Cortex of kidney (tissue), 1 donor: ENCODE measurements at places on chromosomes 7 and 10.

- DNase-seq: no peak
These were observed 25.6 kb upstream of the SH2D4B start for GRCh38 chr10:80512031-80512526.

DNA sequence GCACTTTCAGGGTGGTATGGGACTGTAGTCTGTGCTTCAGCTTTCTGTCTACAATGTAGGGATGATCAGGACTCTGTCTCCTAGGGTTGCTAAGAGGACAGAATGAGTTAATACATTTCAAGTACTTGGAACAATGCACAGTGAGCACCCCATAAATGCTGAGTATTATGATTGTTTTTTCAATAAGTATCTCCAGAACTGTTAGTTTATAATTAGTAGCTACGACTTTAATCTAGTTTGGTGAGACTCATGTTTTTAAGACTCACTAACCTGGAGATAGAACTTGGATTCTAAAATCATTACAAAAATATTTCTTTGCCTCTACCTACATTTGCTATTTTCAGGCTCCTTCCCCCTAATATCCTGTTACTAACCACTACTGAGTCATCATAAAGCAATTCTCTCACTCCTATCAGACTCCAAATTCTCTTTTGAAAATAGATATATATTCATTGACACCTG, 95.3 kb downstream of the CPED1 start:
- DNase-seq: no peak

GRCh38 chr10:47139121-47139520, 160.9 kb upstream of the GDF10 start:
- no peak for DNase-seq

DNA sequence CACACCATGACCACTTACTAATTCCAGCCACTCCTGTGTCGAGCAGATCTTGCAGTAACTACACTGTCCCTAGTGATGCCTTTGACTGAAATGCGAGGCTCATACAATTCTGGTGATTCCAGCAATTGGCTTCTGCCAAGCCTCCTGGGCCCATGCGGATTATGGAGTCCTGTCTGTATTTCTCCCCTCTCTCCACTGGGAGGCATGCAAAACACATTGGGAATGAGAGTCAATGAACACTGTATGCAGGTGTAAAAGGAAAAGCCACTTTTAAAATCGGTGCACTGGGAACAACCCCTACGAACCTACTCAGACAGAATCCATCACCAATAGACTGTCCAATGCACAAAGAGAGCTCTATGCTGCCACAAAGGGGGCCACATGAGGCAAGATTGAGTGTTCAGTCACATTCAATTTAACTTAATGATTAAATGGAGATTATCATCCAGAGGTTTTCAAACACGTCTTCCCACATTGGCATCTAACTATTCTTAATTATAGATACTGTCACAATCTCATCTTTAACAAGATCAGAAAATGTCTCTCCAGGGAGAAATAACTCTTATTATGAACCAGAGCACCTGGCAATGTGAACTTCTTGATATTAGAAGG, 550.6 kb downstream of the GLRX3 start:
- no peak for DNase-seq

DNA sequence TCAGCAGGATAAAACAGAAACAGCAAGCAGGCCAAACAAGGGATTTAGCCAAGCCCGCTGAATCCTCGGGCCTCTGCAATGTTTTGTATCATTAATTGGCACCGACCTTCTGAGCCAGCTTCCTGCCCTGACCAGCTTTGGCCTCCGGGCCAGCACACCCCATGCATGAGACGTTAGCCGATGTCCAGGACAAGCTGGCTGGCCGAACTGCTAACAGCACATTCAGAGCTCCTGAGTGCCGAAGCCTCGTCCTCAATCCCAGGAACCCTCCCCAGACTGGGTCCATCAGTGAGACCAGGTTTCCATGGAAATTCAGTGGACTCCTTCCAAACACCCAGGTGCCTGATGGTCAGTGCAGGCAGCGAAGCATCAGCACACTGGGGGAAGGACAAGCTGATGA, 134.3 kb upstream of the PFKP start:
- no peak for DNase-seq

DNA sequence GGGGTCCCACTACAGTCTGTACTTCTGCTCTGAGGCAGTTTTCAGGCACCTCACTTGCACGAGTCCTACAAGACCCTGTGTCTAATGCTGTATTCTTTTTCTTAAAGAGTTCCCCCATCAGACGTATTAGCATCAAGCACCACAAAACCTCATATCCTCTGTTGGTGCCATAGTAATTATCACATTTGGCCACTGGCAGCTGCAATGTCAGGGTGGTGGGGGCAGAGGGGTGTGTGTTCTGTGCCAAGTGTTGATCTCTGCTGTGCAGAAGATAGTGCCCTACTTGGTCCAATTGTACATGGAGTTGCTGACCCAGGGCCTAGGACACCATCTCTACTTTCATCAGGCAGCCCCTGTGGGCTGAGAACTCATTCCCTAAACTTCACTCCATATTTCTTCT, 20.0 kb upstream of the JAZF1 start:
- no peak for DNase-seq

DNA sequence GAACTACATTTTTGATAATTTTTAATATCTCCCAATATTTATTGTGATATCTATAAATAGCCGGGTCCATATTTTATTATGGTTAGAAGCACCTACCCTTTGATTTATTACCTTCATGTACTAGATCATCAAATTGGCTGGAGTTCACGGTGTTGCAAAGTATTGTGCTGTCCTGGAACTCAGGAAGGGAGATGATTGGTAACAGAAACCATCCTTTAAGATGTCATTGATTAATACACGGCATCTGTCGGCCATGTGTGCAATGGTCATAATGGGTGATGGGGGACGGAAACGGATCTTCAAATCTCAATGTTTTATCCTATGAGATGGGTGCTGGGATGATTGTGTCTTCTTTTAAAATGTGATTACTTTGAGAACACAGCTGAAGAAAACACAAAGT, 157.0 kb downstream of the NEBL start:
- DNase-seq: no peak
